ENCODE measurements at places on chromosomes 12 and 14.

- no peaks in the 10 kb centered on the region for H3K36me3 ChIP-seq
- H3K4me1 ChIP-seq, result peaks cover 24% of the 10 kb centered on the region
- no peak overlapping the region for H3K27ac ChIP-seq
- no peak overlapping the region for H3K4me3 ChIP-seq
These were observed 26.2 kb upstream of the ARHGAP5 start for GRCh38 chr14:32050878-32051277.

GRCh38 chr12:100265732-100266584 is 921 bp downstream of the DEPDC4 start:
- H3K36me3 ChIP-seq, result peaks cover 4% of the 10 kb centered on the region

GRCh38 chr14:103330536-103330935 is 3.5 kb upstream of the EIF5 start:
- peak overlapping the region; percentile 59 for H3K27ac ChIP-seq
- H3K36me3 ChIP-seq, result peaks cover 11% of the 10 kb centered on the region
- H3K27me3 ChIP-seq, result peaks cover 10% of the 10 kb centered on the region
- no peak overlapping the region for H3K4me3 ChIP-seq

DNA sequence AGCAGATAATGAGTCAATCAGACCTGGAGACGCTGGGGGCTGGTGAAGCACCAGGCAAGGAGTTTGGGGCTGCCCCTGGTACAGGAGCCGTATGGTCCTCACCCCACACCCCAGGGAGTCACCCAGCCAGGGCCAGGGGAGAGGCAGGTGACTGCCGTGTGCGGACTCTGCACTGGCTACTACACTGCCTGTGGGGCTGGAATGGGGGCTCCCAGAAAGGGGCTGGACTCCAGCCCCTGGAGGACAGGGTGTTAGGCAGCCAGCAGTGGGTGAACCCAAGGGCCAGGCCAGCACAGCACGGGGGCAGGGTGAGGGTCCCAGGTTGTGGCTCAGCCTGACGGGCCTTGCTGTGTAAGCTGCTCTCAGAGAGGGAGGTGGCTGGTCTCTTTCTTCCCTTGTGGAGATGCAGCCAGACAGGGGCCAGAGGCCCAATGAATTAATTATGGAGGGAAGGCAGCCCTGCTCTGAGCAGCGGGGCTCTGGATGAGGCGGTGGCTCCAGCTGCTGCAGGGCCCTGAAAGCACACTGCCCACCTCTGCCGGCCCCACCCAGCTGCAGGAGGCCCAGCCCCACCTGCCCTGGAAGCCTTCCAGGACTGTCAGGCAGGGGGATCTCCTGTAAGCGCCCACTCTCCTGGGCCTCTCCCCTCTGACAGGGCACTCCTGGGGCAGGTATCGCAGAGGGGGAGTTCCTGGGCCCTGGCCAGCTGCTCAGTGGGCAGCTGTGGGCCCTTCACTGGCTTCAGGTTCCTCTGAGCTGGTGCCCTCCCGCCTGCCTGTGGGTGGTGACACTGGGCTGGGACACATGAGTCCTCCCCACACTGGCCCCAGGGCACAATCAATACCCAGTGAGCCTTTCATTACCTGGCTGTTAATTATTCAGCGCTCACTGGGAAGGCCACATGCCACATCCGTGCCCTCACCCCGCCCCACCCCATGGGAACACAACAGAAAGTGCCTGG is 142.5 kb upstream of the C14orf180 start:
- DNase-seq, result no peak
- H3K4me3 ChIP-seq, result no peak overlapping the region
- H3K27me3 ChIP-seq, result peaks cover 14% of the 10 kb centered on the region
- H3K36me3 ChIP-seq, result no peaks in the 10 kb centered on the region
- no peak overlapping the region for H3K27ac ChIP-seq

- peaks cover 38% of the 10 kb centered on the region for H3K4me1 ChIP-seq
- no peaks in the 10 kb centered on the region for H3K27me3 ChIP-seq
- peaks cover 3% of the 10 kb centered on the region for H3K36me3 ChIP-seq
- no peak overlapping the region for H3K27ac ChIP-seq
- H3K4me3 ChIP-seq, result no peak overlapping the region
These were observed 98.1 kb upstream of the MAX start for GRCh38 chr14:65200454-65200853.

DNA sequence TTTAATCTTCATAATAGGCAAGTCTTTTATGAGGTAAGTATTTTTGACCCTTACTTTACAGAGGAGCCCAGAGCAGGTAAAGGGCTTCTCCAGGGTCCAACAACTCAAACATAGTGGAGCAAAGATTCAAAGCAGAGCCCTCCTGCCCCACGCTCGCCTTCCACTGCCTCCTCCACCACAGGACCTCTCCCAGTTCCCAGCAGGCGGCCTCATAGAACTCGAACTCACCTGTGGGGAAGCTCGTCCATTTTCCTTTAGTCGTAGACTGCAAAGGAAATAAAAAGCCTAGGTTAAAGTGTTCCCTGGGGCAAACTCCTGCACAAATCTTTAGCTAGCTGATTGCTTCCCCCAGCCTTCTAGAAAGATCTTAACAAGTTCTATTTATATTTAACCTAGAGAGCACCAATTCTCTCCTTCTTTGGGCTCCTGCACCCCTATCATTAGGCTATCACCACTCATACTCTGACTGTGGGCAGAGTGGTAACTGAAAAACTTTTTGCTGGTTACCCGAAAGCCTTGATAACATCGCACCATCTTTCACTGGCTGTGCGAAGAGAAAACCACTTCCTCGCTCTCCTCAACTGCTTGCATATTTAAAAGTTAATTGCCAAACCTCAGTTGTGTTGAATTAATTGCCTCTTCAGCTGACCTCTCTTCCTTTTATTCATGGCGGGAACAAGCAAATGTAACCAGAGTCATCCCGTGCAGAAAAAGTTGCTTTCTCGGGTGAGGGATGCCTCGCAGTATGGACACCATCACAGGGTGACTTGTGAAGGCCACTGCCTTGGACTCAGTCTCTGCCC is 299.6 kb downstream of the DPF3 start:
- no peaks in the 10 kb centered on the region for H3K36me3 ChIP-seq
- H3K27ac ChIP-seq, result peak overlapping the region; percentile 73
- H3K27me3 ChIP-seq, result peaks cover 4% of the 10 kb centered on the region
- no peak overlapping the region for H3K4me3 ChIP-seq
- DNase-seq, result no peak

Measured in stimulated activated naive B cell treated with anti-CD40 and anti-IgM and Interleukin-4, amounts not matched to agents 10 μg/mL and 1 μg/mL and 100 μg/mL, for 72 hours (primary cell).